Motor neuron (in vitro differentiated cells): ENCODE measurements at places on chromosomes 3 and 15. TPM values are rescaled to one million over a fixed set of nuclear protein-coding genes. Genes with fewer than 3 reads are reported as not detected.

PRR20G gene
- total RNA-seq: 0.36 TPM in 1 of 2 replicates, not detected in the other

NANOGP8 gene
- 0.87 and 1.4 TPM in 2 replicates for total RNA-seq

IGSF11 gene
- 1.6 and 1.7 TPM in 2 replicates for total RNA-seq

TJP1 gene
- total RNA-seq: 287 and 344 TPM in 2 replicates

GPR160 gene
- 1.7 and 2.8 TPM in 2 replicates for total RNA-seq

CCR3 gene
- 0.21 TPM in 1 of 2 replicates, not detected in the other for total RNA-seq
